ENCODE measurements at places on chromosomes 12 and 14.

GRCh38 chr12:96371138-96371789 is 29.0 kb downstream of the CDK17 start:
- no peak for DNase-seq

DNA sequence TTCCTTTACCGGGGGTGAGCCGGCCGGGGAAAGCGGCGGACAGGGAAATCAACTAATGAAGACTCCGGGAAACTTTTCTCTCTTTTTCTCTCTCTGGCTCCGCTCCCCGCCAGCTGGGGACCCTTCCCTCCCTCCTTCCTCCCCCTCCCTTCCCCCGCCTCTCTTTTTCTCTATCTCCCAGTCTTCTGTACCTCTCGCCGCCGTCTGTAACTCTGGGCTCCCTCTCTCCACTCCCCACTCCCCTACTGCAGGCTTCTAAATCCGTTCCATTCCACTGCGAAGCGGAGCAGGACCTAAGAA is 6.9 kb upstream of the HOXC11 start:
- no peak for DNase-seq

DNA sequence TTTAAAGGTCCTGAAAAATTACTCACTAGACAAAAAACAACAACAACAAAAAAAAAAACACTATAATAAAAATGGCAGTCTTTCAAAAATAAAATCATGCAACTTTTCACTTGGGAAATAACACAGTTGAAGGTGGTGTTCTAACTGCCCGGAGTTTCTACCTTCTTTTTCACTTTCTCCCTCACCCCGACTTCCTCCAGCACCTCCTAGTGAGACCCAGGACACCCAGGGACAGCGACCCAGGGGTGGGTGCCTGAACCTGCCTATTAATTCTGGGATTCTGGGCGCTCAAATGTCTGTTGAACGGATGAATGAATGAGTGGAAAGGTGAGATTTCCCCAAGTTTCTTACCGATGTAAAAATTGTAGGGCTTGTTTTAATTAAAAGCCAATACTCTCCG is 2.0 kb upstream of the FZD10 start:
- DNase-seq = no peak

DNA sequence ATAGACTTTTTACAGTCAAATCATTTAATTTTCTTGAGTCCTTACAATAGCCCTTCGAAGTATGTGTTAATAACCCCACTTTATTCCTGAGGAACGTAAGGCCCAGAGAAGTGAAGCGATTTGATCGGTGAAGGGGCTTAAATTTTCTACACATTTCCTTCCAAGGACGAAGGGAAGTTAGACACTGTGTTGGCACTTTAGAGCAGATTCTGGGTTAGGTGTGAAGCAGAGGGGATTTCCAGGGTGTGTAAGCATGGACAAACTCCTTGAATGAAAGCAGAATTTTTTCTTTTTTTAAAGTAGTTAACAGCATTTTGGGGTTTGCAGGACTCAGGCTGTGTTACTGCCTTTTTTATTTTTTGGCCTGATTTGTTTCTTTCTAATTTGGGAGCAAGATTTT is 38.9 kb downstream of the PRORP start:
- no peak for DNase-seq

- no peak for DNase-seq
Measured at GRCh38 chr14:23903442-23903841, 50.1 kb upstream of the DHRS4 start.

- peak; percentile 85 for DNase-seq
Measured at GRCh38 chr14:99274346-99275221, 2.6 kb upstream of the BCL11B start.

GRCh38 chr12:71567537-71567936 is 96.1 kb downstream of the ZFC3H1 start:
- DNase-seq = no peak

DNA sequence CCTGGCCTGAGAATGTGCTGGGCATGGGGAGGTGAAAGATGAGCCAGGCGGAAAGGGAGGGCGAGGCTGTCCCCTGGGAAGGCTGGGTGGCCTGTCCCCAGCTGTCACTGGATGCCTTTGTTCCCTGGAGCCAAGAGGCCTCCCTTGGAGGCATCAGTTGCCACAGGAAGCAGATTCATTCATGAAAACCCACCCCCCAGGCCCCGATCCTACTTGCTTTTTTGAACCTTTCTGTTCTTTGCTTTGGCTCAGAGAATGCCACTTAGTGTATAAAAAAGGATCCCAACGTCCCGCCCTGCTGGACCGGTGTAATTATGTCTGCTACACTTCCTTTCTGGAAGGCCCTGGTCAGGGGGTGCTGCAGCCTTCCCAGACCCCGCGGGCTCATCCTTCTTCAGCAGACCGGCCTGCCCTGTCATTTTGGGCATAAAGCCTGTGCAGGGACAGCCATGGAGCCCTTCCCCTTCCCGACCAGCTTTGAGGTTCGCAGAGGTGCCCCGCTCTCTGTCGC is 220.2 kb downstream of the SLC41A2 start:
- DNase-seq = peak; percentile 24

DNA sequence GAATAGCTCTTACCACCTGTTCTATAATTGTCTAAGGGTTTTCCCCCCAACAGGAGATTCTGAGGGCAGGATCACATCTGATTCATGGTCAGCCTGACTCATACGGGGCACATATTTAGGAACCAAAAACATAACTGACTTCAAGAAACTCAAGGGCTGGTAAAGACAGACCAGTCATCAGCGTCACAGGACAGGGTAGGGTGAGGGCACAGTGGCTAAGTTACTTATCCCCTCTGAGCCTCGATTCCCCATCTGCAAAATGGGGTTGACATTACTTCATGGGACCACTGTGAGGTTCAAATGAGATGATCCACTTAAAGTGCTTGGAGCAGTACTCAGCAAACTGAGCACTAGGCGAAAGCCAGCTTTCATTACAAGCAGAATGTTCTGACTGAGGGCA is 606 bp downstream of the CINP start:
- DNase-seq = no peak

DNA sequence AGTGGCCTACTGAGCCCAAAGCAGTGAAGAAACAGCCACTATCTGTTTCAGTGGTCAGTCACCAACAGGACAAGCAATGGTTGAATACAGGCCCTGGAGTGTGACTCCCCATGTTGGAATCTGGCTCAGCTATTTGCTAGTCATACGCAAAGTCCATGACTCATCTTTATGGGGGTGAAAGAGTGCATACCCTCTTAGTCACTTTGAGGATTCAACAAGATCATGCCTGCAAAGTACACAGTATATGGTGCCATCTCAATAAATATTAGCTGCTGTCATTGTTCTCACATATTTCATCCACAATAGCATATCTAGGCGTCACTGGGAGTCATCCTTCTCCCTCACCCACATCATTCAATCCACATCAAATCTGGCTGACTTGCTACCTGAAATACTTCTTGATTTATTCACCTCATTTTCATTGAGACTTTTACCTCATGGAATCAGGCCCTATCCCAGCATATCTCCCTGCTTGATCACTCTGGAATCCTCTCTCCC is 26.4 kb upstream of the STAB2 start:
- DNase-seq = no peak

- no peak for DNase-seq
Measured at GRCh38 chr14:20680843-20681347, 3.5 kb upstream of the RNASE4 start.

- peak; percentile 88 for DNase-seq
Measured at GRCh38 chr14:36424478-36425102, 95.4 kb downstream of the NKX2-1 start.

- no peak for DNase-seq
Measured at GRCh38 chr12:98582093-98582492, 11.4 kb upstream of the SLC25A3 start.

DNA sequence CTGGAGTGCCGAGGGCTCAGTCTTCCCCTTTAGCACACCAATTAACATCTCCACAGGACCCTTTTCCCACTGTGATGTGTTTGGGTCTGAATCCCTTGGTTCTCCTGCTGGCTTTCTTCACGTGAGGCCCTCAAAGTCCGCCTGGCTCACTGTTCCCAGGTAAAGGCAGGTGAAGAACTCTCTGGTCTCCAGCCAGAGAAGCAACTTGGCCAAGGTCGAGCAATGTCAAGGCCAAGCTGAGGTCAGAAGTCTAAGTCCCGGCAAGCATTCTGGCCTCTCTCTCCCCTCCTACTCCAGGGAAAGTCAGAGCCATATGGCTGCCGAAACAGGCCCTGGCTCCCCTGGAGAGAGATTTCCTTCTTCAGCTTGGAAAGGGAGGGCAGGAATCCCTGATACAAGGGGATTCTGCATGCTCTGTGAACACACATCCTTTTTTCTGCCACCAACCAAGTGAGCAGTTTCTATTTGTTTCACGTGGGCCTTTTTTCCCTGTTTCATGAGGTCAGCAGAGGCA is 61.4 kb upstream of the ESRRB start:
- no peak for DNase-seq

All from NCI-H187 (cell line).